ENCODE measurements at places on chromosomes 13 and 19. TPM values are rescaled to one million over a fixed set of nuclear protein-coding genes. Genes with fewer than 3 reads are reported as not detected.

- peaks cover 2% of the 10 kb centered on the region for H3K27me3 ChIP-seq
- H3K4me3 ChIP-seq, result no peak overlapping the region
- DNase-seq, result no peak
- H3K27ac ChIP-seq, result no peak overlapping the region
Measured at GRCh38 chr13:59250336-59251189, 913.2 kb downstream of the DIAPH3 start.

DNA sequence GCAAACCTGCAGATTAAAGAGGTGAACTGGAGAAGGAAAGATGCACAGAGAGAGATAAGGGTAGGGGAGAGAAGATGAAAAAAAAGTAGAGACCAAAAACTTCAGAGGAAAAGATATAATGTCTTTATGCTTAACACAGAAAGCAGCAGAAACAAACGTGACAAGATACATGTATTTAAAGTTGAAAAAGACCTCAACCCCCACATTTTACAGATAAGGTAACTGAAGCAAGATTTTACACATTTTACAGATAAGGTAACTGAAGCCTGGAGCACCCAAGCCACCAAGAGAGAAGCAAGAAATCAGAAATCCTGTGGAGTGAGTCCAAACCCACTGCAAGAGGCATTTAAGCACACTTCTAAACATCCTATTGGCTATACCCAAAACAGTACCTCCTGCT, 185.3 kb downstream of the TBC1D4 start:
- no peaks in the 10 kb centered on the region for H3K36me3 ChIP-seq
- H3K4me3 ChIP-seq, result no peak overlapping the region
- no peak overlapping the region for H3K27ac ChIP-seq
- no peaks in the 10 kb centered on the region for H3K27me3 ChIP-seq
- no peak for DNase-seq

GRCh38 chr13:59391696-59392095, 772.0 kb downstream of the DIAPH3 start:
- H3K27me3 ChIP-seq, result peaks cover 9% of the 10 kb centered on the region
- H3K4me1 ChIP-seq, result peaks cover 18% of the 10 kb centered on the region
- no peak overlapping the region for H3K27ac ChIP-seq
- DNase-seq, result peak; percentile 74
- no peaks in the 10 kb centered on the region for H3K36me3 ChIP-seq

ZNF556 gene
- not detected for total RNA-seq

DNA sequence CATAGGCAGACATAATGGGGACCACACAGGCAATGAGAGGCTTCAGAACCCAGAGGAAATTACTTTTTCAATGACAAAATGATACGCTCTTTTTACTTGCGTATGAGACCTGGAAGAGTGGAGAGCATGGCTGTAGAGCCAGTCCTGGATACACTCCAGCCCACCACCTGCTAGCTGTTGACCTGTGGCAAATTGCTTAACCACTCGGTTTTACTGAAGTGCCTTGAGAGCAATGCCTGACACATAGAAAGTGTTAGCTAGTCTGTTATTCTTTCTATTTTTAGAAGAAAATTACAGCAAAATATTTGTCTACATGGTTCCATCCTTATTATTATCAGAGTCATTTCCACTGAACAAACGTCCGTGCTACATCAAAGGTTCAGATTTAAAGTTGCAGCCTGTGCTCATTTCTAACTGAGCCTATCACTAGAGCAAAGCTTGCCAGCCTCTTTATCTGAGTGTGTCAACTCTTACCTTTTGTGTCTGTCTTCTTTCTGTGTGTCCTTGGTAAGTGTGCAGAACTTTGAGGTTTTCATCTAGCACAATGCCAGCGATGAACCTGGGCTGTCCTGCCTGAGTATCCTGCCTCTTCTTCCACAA, 9.6 kb upstream of the GPR183 start:
- peaks cover 37% of the 10 kb centered on the region for H3K36me3 ChIP-seq
- H3K4me1 ChIP-seq, result peaks cover 66% of the 10 kb centered on the region
- no peak overlapping the region for H3K4me3 ChIP-seq

- no peak overlapping the region for H3K27ac ChIP-seq
- H3K27me3 ChIP-seq, result no peaks in the 10 kb centered on the region
- H3K4me3 ChIP-seq, result no peak overlapping the region
- peaks cover 8% of the 10 kb centered on the region for H3K4me1 ChIP-seq
Measured at GRCh38 chr13:93286047-93286446, 59.4 kb downstream of the GPC6 start.

CLC gene
- not detected for total RNA-seq

ZNF793 gene
- total RNA-seq, result 0.55 TPM

KRTDAP gene
- total RNA-seq, result not detected

GRCh38 chr13:66675620-66676019, 554.5 kb downstream of the PCDH9 start:
- H3K27ac ChIP-seq, result no peak overlapping the region
- H3K4me3 ChIP-seq, result no peak overlapping the region
- H3K27me3 ChIP-seq, result no peaks in the 10 kb centered on the region
- peaks cover 5% of the 10 kb centered on the region for H3K36me3 ChIP-seq

- H3K36me3 ChIP-seq, result no peaks in the 10 kb centered on the region
- H3K27ac ChIP-seq, result no peak overlapping the region
- H3K4me3 ChIP-seq, result no peak overlapping the region
- no peak for DNase-seq
Measured at GRCh38 chr13:108176685-108177274, 38.6 kb downstream of the LIG4 start.

- H3K36me3 ChIP-seq, result no peaks in the 10 kb centered on the region
- peak overlapping the region; percentile 99 for H3K27ac ChIP-seq
- peaks cover 3% of the 10 kb centered on the region for H3K27me3 ChIP-seq
- DNase-seq, result no peak
Measured at GRCh38 chr19:45428384-45429231, 4.9 kb upstream of the ERCC1 start.

- DNase-seq, result no peak
- no peak overlapping the region for H3K27ac ChIP-seq
- H3K4me1 ChIP-seq, result no peaks in the 10 kb centered on the region
- no peaks in the 10 kb centered on the region for H3K36me3 ChIP-seq
- H3K27me3 ChIP-seq, result peaks cover 16% of the 10 kb centered on the region
- no peak overlapping the region for H3K4me3 ChIP-seq
Measured at GRCh38 chr19:8626842-8627241, 3.6 kb upstream of the NFILZ start.

GRCh38 chr13:30607908-30608307, 9.8 kb upstream of the USPL1 start:
- H3K4me3 ChIP-seq, result no peak overlapping the region
- no peaks in the 10 kb centered on the region for H3K36me3 ChIP-seq
- no peak overlapping the region for H3K27ac ChIP-seq
- no peak for DNase-seq

PSG2 gene
- total RNA-seq, result 1.4 TPM

ATP1A3 gene
- 0.14 TPM for total RNA-seq
